ENCODE measurements at places on chromosomes 1 and 21. TPM values are rescaled to one million over a fixed set of nuclear protein-coding genes. Genes with fewer than 3 reads are reported as not detected.

DNA sequence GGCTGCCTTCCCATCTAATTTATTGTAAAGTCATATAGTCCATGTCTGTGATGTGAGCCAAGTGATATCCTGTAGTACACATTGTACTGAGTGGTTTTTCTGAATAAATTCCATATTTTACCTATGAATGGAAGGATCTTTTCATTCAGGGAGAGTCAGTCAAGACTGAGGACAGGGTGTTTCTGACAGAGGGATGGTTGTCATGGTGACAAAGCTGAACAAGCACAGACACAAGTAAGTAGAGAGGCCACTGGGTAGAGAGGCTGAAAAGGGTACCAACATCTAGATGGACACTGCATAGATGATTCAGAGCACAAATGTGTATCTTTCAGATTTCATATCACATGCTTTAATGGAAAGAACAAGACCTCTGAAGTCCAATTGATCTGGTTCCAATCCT is 22.6 kb upstream of the IL20 start:
- H3K4me1 ChIP-seq = peaks cover 16% of the 10 kb centered on the region
- no peak overlapping the region for H3K27ac ChIP-seq
- H3K4me3 ChIP-seq = no peak overlapping the region
- no peak for DNase-seq
- H3K27me3 ChIP-seq = peaks cover 14% of the 10 kb centered on the region

GRCh38 chr1:7536891-7537591 is 234.1 kb upstream of the VAMP3 start:
- H3K4me1 ChIP-seq = peaks cover 12% of the 10 kb centered on the region
- H3K27me3 ChIP-seq = peaks cover 63% of the 10 kb centered on the region
- H3K36me3 ChIP-seq = no peaks in the 10 kb centered on the region
- no peak for DNase-seq

- DNase-seq = peak; percentile 58
- H3K4me3 ChIP-seq = no peak overlapping the region
- no peaks in the 10 kb centered on the region for H3K4me1 ChIP-seq
- no peaks in the 10 kb centered on the region for H3K36me3 ChIP-seq
Measured at GRCh38 chr1:154533952-154534844, 24.3 kb downstream of the UBE2Q1 start.

DNA sequence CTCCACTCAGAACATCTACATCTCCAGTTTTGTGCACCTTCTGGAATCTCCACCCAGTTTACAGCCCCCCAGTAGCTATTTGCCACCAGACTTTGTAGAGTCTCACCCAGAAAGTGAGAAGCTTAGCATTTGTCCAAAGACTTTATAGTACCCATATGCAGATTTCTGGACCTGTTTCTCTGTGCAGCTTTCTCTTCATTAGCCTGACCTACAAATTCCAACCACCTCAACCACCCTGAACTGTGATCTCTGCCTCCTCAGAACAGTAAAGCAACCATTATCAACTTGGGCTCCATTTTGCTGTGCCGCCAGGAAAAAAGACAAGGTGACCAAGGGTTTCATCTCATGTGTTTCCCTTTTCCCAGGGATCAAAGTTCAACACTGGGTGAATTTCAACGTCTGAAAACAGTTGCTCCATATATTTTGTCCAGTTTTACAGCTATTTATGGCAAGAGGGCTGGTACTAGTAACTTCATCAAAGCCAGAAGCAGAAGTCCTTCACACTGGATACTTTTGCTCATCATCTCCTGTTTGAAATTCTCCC is 36.5 kb upstream of the DDAH1 start:
- H3K4me1 ChIP-seq = no peaks in the 10 kb centered on the region
- DNase-seq = no peak
- H3K27me3 ChIP-seq = no peaks in the 10 kb centered on the region
- no peak overlapping the region for H3K27ac ChIP-seq

The OLFML2B gene
- total RNA-seq = not detected

The SELENBP1 gene
- 42.9 TPM for total RNA-seq

DNA sequence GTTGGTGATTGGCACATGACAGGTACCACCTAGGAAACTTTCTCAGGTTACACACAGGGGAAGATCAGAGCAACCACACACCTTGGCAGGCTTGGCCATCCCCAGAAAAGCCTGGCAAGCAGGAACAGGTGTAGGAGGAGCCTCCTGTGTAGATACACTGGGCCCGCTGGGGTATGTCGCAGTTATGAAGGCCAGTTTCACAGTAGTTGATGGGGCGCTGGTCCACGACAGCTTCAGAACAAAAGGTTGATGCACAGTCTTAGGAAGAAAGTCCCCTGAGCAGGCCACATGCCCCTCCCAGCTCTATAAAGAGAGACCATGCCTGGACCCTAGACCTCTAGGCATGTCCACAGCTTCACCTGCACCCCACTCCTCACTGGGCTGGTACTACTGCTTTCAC is 51.6 kb downstream of the NID1 start:
- no peak overlapping the region for H3K4me3 ChIP-seq
- no peaks in the 10 kb centered on the region for H3K36me3 ChIP-seq
- no peak for DNase-seq
- H3K4me1 ChIP-seq = no peaks in the 10 kb centered on the region

The LRRC53 gene
- not detected for total RNA-seq

The MFAP2 gene
- not detected for total RNA-seq

The CDC42SE1 gene
- 133 TPM for total RNA-seq

GRCh38 chr1:198669023-198669698 is 30.3 kb downstream of the PTPRC start:
- DNase-seq = peak; percentile 17
- no peak overlapping the region for H3K4me3 ChIP-seq
- peak overlapping the region; percentile 46 for H3K27ac ChIP-seq
- peaks cover 3% of the 10 kb centered on the region for H3K4me1 ChIP-seq
- H3K36me3 ChIP-seq = peaks cover 8% of the 10 kb centered on the region

GRCh38 chr1:174222166-174222949 is 63.0 kb downstream of the RABGAP1L start:
- DNase-seq = no peak
- H3K36me3 ChIP-seq = peaks cover 38% of the 10 kb centered on the region
- H3K27me3 ChIP-seq = no peaks in the 10 kb centered on the region
- no peak overlapping the region for H3K4me3 ChIP-seq
- H3K4me1 ChIP-seq = no peaks in the 10 kb centered on the region

The ZNF670 gene
- total RNA-seq = 7.1 TPM

GRCh38 chr21:17527240-17527639 is 14.4 kb downstream of the CXADR start:
- H3K27ac ChIP-seq = no peak overlapping the region
- no peak overlapping the region for H3K4me3 ChIP-seq
- H3K27me3 ChIP-seq = no peaks in the 10 kb centered on the region

The GUCA2A gene
- total RNA-seq = not detected

DNA sequence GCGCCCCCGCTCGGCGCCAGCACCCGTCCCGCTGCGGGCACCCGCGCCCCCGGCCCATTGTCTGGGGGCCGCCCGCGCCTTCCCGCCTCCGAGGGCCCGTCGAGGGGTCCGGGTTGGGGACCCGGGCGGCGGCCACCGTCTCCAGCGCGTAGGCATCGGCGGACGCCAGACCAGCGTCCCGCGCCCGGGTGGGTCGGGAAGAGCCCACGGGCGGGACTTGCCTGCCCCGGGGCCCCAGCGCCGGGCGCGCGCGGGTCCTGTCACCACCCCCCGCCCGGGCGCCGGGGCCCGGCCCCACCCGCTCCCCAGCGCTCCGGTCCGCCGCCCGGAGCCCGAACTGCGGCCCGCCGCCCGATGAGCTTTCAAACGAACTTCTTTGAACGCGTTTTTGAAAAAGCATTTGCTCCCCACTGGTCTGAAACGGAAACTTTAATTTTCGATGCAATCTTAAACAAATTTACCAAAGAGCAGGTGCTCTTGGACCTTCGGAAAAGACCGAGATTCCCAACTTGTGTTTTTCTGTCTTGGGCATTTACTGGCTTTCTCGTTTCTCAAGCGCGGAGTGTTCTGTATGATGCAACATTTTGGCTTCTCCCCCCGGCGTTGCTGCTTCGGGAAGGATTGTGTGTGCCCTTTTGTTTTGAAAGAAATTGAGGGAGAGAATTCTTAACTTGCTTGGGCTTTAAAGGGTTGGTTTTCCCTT is 615 bp downstream of the CLIC4 start:
- peak overlapping the region; percentile 71 for H3K4me3 ChIP-seq
- peaks cover 40% of the 10 kb centered on the region for H3K4me1 ChIP-seq
- peak overlapping the region; percentile 78 for H3K27ac ChIP-seq
- no peaks in the 10 kb centered on the region for H3K27me3 ChIP-seq
- DNase-seq = peak; percentile 71

DNA sequence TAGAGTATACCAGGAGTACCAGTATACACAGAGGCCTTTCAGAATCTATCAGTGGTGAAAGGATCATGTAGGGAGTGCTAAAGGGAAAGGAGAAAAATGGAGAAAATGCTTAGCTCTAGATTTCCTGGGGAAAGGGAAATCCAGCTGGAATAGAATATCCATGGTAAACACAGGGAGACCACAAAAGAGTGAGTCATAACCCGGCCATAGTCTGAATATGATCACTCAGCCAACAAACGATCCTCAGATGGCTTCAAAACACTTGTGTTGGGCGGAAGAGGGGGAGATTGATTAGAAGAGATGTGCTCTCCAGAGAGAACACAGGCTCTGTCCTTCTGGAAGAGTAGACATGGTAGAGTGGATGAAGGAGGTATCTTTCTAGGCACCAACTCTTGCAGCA is 180.6 kb downstream of the PAPPA2 start:
- no peak for DNase-seq
- H3K27ac ChIP-seq = no peak overlapping the region
- no peaks in the 10 kb centered on the region for H3K4me1 ChIP-seq
- no peaks in the 10 kb centered on the region for H3K36me3 ChIP-seq
- H3K4me3 ChIP-seq = no peak overlapping the region

GRCh38 chr1:23403735-23404486 is 20.6 kb downstream of the TCEA3 start:
- peaks cover 5% of the 10 kb centered on the region for H3K4me1 ChIP-seq
- no peaks in the 10 kb centered on the region for H3K36me3 ChIP-seq
- H3K27ac ChIP-seq = peak overlapping the region; percentile 33
- DNase-seq = peak; percentile 89

DNA sequence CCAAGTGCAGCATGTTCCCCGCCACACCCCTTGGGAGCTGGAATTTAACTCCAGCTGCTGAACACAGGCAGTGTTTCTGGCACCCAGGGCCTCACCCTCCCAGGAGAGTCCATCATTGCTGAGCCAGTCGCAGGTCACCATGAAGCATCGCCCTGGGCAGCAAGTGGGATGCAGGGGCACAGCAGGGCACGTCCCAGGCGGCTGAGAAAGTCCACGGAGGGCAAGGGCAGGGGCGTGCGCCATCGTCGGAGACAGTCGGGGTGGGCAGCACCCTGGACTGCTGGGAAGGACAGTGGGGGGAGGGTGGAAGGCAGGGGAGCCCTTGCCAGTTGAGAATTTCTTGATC is 69.2 kb upstream of the PDE9A start:
- no peaks in the 10 kb centered on the region for H3K36me3 ChIP-seq
- peaks cover 79% of the 10 kb centered on the region for H3K27me3 ChIP-seq
- DNase-seq = no peak
- no peaks in the 10 kb centered on the region for H3K4me1 ChIP-seq
- H3K27ac ChIP-seq = no peak overlapping the region
- no peak overlapping the region for H3K4me3 ChIP-seq

The LPAR3 gene
- total RNA-seq = 0.11 TPM

GRCh38 chr1:54274448-54274847 is 74.5 kb downstream of the MRPL37 start:
- DNase-seq = no peak
- H3K27me3 ChIP-seq = no peaks in the 10 kb centered on the region
- H3K27ac ChIP-seq = no peak overlapping the region
- peaks cover 33% of the 10 kb centered on the region for H3K36me3 ChIP-seq
- H3K4me1 ChIP-seq = peaks cover 49% of the 10 kb centered on the region

The CTTNBP2NL gene
- 1.4 TPM for total RNA-seq

GRCh38 chr1:230542054-230542453 is 100.2 kb upstream of the COG2 start:
- no peak for DNase-seq
- no peak overlapping the region for H3K4me3 ChIP-seq
- no peaks in the 10 kb centered on the region for H3K36me3 ChIP-seq
- no peak overlapping the region for H3K27ac ChIP-seq
- no peaks in the 10 kb centered on the region for H3K4me1 ChIP-seq

DNA sequence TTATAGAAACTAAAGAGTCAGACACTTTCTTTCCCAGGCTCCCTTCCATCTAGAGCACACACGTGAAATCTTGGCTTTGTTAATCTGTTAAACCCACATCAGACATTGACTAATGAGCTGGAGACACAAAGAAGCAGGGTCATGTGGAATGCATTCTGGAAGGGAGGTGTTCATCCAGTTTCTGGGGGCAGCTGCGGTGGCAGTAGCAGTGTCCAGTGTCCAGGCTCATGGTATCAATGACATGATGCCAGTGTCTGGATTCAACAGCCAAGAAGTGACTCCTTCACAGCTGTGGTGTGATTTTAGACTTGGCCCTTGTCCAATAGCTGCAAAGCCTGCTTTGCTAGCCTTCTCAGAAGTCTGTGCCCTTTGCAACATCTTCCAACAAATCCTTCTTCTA is 95.2 kb downstream of the NTPCR start:
- no peak overlapping the region for H3K4me3 ChIP-seq
- H3K4me1 ChIP-seq = no peaks in the 10 kb centered on the region
- H3K27ac ChIP-seq = no peak overlapping the region
- H3K27me3 ChIP-seq = no peaks in the 10 kb centered on the region

- H3K36me3 ChIP-seq = no peaks in the 10 kb centered on the region
- peaks cover 8% of the 10 kb centered on the region for H3K4me1 ChIP-seq
- no peak for DNase-seq
Measured at GRCh38 chr1:151799179-151800022, 5.8 kb downstream of the LINGO4 start.

The MMP23B gene
- total RNA-seq = 0.38 TPM

GRCh38 chr1:103492003-103492625 is 33.4 kb upstream of the RNPC3 start:
- H3K27me3 ChIP-seq = no peaks in the 10 kb centered on the region
- H3K4me3 ChIP-seq = no peak overlapping the region

The SPRR2E gene
- total RNA-seq = not detected

The OR10X1 gene
- not detected for total RNA-seq

The ZBTB8A gene
- total RNA-seq = 0.22 TPM

DNA sequence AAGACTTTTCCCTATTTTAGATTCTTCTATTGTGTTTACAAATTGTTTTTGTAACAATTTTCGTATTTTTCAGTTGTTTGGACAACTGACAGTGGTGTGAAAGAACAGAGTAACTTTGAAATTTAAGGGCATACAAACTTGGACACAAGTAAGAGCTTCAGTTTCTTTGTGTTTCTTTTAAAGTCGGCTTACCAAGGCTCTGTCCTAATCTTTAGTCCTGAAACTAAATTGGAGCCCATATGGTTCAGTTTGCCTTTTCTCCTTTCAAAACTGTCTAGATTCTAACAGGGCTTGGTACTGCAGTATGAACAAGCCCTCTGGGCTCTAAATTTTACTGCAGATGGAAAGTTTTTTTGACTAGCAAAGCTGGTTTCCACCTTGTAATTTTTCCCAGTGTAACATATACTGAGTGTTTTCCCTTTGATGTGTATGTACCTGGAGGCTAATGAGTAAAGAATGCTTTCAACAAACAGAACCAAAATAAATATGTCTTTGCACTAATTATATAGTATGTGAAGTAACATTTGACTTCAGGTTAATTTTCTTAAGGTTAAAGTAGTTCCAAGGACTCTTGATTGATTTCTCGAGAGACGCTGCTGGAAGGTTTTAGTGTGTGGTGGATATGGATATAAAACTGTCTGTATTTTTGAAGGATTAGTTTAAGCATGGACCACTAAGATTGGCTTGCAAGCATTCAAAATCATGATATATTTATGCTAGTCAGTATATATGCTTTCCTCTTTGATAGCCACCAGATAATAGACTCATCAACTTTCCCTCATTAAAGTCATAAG is 4.1 kb downstream of the SNX27 start:
- no peak overlapping the region for H3K4me3 ChIP-seq
- peaks cover 18% of the 10 kb centered on the region for H3K4me1 ChIP-seq
- H3K36me3 ChIP-seq = peaks cover 5% of the 10 kb centered on the region
- DNase-seq = no peak
- no peak overlapping the region for H3K27ac ChIP-seq

The VSIG8 gene
- total RNA-seq = not detected

The UBAP2L gene
- 181 TPM for total RNA-seq
